Neuronal stem cell (in vitro differentiated cells): ENCODE measurements at places on chromosomes 6 and 20.

DNA sequence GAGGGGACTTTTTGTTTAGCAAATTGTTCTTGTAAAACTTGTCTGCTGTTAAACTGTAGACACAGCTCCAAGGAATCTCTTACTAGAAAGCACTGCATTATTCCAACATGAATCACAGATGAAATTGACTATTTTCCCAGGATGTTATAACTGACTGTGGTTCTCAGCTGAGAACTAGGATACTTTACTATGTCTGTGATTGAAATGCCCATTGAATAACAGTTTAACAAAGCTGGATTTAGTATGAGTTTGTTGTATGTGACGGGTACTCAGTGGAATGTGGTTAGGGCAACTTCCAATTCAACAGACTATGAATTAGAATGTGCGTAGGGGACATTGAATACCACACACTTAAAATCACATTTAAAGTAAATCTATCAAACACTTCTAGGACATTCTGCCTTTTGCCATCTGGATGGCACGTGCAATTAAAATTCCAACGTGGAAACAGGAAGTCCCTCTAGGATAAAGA, 193.4 kb upstream of the PREP start:
- H3K36me3 ChIP-seq: no peaks in the 10 kb centered on the region
- no peak overlapping the region for H3K27ac ChIP-seq
- no peak overlapping the region for H3K4me3 ChIP-seq
- no peaks in the 10 kb centered on the region for H3K27me3 ChIP-seq

GRCh38 chr6:139983555-139984276, 609.3 kb upstream of the CITED2 start:
- DNase-seq: no peak
- H3K4me3 ChIP-seq: no peak overlapping the region
- no peak overlapping the region for H3K27ac ChIP-seq
- peaks cover 8% of the 10 kb centered on the region for H3K4me1 ChIP-seq
- no peaks in the 10 kb centered on the region for H3K27me3 ChIP-seq
- H3K36me3 ChIP-seq: no peaks in the 10 kb centered on the region

- H3K4me3 ChIP-seq: no peak overlapping the region
- H3K4me1 ChIP-seq: peaks cover 5% of the 10 kb centered on the region
- no peaks in the 10 kb centered on the region for H3K27me3 ChIP-seq
- DNase-seq: no peak
- H3K27ac ChIP-seq: no peak overlapping the region
- no peaks in the 10 kb centered on the region for H3K36me3 ChIP-seq
These were observed 482.5 kb downstream of the QKI start for GRCh38 chr6:163897030-163897429.

DNA sequence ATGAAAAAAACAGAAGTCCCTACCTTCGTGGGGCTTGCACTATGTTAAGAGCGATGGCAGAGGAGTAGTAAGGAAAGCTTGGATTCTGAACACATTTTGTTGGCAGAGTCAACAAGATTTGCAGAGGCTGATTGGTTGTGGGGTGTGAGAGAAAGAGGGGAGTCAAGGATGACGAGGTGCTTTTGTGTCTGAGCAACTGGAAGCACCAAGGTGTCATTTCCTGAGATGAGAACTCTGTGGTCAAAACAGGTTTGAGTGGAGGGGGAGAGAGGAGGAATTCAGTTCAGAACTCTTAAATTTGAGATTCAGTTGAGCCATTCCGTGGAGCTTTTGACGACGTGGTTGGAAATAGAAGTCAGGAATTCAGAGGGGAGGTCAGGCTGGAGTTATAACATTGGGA, 3.5 kb downstream of the OCSTAMP start:
- H3K36me3 ChIP-seq: no peaks in the 10 kb centered on the region
- H3K27ac ChIP-seq: no peak overlapping the region
- peaks cover under 1% of the 10 kb centered on the region for H3K4me1 ChIP-seq
- no peak overlapping the region for H3K4me3 ChIP-seq
- H3K27me3 ChIP-seq: no peaks in the 10 kb centered on the region
- no peak for DNase-seq

GRCh38 chr6:107634324-107635056, 144.6 kb downstream of the SOBP start:
- peak overlapping the region; percentile 61 for H3K4me3 ChIP-seq
- no peaks in the 10 kb centered on the region for H3K4me1 ChIP-seq
- peaks cover 52% of the 10 kb centered on the region for H3K36me3 ChIP-seq

GRCh38 chr20:17767624-17768023, 67.9 kb downstream of the BANF2 start:
- peak overlapping the region; percentile 30 for H3K4me3 ChIP-seq
- no peaks in the 10 kb centered on the region for H3K36me3 ChIP-seq
- no peaks in the 10 kb centered on the region for H3K27me3 ChIP-seq
- DNase-seq: no peak

DNA sequence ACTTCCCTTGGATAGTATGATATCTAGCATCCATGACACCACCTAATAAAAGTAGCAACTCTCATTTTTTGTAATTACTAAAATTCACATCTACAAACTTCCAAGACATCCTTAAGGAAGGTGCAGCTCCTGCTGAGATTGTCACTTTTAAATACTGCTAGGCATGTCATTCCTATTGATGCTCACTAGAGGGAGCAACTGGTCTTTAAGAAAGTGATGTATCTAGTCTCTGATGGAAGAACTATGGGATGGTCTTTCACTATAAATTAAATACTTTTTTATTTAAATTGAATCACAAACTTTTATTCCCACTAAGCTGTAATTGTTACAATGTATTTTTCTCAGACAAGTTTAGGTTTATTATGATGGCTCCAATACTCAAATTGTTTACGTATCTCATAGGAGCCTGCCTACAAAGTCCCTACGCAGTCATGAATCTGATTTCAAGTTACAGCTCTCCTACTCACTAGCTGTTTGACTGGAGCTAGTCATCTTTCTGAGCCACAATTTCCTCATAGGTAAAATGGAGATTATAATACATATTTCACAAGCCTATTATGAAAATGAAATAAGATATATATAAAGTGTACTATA, 8.1 kb upstream of the TSPYL1 start:
- peak; percentile 46 for DNase-seq
- no peak overlapping the region for H3K4me3 ChIP-seq
- no peaks in the 10 kb centered on the region for H3K4me1 ChIP-seq
- H3K27me3 ChIP-seq: no peaks in the 10 kb centered on the region
